EH (cell line): ENCODE measurements at places on chromosomes 5 and 9.

GRCh38 chr5:169071-169727, 22.1 kb upstream of the LRRC14B start:
- peak; percentile 99 for DNase-seq

GRCh38 chr5:172573120-172573882, 67.8 kb upstream of the NEURL1B start:
- no peak for DNase-seq

DNA sequence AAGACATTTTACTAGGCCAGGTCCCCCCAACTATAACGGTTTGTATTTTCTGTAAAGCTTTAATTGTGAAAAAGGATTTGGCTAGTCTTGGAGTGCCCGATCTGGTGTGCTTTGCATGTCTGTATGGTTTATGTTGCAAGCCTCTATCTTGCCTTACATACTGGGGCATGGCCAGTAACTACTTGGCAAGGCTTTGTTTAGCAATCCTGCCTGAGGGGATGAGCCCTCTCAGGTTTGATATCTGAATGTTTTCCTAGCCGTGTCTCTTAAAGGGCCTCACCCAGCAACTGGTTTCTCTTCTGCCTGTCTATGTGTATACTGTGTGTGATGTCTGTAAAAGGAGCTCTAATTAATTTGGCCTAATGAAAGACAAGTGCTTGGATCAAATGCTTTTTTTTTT, 61.3 kb upstream of the SPINK5 start:
- DNase-seq: no peak

GRCh38 chr5:126435714-126436113, 12.5 kb downstream of the GRAMD2B start:
- no peak for DNase-seq

GRCh38 chr9:92911511-92912475, 34.0 kb upstream of the ZNF484 start:
- DNase-seq: no peak
